ENCODE measurements at places on chromosomes 16 and 17.

- no peak for DNase-seq
Observed at GRCh38 chr16:84677017-84677803, 22.6 kb upstream of the USP10 start.

DNA sequence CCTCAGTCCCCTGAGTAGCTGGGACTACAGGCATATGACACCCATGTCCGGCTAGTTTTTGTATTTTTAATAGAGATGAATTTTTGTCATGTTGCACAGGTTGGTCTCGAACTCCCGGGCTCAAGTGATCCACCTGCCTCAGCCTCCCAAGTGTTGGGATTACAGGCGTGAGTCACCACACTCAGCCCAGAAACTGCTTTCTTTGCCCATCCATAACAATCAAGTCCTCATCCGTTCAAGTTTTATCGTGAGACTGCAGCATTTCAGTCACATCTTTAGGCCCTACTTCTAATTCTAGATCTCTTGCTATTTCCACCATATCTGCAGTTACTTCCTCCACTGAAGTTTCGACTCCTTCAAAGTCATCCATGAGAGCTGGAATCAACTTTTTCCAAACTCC, 6.4 kb downstream of the NPRL3 start:
- no peak for DNase-seq

DNA sequence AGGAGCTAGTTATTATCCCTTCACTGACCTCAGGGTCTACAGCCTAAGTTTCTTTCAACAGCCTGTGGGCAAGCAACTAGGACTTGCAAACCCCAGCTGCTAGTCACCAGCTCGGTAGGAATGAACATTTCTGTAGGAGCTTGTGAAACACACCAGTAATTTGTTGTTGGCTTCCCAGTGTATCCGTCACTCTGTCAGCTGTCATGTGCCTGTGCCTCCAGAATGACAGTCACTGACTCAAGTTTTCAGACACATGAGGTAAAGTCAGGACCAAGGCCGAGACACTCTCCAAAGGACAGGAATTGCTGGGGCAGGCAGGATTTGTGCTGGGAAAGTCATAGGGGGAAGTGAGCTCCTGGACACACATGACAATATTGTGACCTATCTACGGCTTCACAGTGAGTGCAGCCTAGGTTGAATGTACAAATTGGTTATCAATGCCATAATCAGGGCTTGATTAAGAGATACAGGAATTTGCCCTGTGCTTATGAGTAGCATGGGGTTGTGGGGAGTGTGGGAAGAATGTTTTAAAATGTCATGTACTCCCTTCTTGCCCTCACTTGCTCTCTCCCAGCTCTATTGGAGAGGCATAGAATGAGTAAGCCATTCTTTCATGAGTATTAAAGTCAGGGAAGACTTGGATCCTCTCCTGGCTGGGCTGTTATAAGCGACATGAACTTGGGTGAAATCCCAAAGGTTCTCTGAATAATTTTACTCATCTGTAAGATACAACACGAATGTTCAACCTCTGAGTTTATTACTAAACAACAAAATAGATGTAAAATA, 391.4 kb downstream of the UTP18 start:
- no peak for DNase-seq

- DNase-seq: no peak
Observed at GRCh38 chr16:11470676-11471415, 115.9 kb downstream of the LITAF start.

DNA sequence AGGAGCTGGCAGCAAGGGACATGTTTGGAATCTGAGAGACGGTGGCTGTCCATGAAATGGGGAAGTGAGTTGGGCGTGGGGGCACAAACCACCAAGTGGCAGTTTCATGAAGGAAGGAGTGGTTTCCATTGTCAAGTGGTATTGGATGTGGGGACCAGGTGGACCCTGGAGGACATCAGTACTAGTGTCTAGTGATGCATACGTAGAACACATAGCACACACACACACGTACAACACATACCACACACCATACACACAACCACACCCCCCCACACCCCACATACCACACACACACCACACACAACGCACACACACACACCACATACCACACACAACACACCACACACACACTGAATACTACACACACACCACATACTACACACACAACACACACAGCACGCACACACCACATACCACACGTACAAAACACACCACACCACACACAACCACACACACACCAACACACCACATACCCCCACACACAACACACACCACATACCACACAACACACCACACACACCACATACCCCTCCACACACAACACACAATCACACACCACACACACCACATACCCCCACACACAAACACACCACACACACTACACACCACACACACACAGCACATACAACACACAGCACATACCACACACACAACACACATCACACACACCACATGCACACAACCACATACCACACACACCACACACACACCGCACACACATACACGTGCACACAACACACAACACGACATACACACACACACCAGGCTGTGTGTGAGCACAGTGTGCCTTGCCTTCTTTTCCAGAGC, 41.1 kb upstream of the GSE1 start:
- DNase-seq: no peak

DNA sequence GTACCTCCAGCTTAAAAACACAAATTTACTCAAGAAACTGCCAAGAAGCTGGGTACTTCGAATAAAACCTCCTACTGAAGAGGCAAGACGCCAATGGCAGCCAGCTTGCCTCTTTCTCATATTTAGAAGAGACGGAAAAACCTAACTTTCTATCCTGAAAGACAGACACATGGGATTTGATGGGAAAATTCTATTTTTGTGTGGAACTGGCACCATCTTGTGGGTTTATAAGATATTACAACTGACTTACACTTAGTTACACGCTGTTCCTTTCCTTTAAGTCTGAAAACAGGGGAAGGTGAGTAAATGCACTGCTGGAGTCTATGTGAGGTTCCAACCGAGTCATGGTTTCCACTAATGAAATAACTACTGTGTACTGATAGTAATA, 10.3 kb downstream of the ZNF18 start:
- DNase-seq: no peak

GRCh38 chr17:11898526-11899235, 98.6 kb downstream of the ZNF18 start:
- no peak for DNase-seq

- no peak for DNase-seq
Observed at GRCh38 chr16:19911747-19912454, 27.3 kb upstream of the GPRC5B start.

DNA sequence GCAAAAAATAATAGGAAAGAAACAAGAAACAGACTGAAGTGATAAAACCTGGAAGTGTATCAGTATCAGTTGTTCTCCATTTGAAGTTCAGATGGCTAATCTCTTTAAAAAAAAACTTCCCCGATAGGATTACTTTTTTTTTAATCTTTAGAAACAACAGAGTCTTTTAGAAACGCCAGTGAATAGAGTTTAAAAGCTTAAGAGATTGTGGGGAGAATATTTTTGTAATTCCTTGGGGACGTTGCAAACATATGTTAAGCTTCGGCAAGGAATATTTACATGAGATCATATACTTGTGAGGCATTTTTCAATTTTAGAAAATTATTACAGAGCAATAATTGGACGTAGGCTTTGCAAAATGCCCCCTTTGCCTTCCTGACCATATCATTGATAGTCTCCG, 13.2 kb downstream of the MAF start:
- no peak for DNase-seq

- no peak for DNase-seq
Observed at GRCh38 chr16:58652741-58653140, 23.1 kb upstream of the CNOT1 start.

- no peak for DNase-seq
Observed at GRCh38 chr17:15290605-15291004, 25.5 kb upstream of the PMP22 start.

DNA sequence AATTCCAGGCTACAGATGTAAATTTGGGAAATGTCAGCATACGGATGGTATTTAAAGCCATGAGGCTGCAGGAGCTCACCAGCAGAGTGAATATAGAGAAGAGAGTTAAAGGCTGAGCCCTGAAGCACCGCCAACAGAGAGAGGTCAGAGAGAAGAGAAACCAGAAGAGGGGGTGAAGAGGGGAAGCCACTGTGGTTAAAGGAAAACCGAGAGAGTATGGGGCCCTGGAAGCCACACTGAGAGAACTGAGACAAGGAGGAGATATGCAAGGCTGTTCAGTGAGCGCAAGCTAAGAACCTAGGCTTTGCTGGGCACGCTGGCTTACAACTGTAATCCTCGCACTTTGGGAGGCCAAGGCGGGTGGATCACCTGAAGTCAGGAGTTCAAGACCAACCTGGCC, 24.6 kb downstream of the COPRS start:
- DNase-seq: no peak

DNA sequence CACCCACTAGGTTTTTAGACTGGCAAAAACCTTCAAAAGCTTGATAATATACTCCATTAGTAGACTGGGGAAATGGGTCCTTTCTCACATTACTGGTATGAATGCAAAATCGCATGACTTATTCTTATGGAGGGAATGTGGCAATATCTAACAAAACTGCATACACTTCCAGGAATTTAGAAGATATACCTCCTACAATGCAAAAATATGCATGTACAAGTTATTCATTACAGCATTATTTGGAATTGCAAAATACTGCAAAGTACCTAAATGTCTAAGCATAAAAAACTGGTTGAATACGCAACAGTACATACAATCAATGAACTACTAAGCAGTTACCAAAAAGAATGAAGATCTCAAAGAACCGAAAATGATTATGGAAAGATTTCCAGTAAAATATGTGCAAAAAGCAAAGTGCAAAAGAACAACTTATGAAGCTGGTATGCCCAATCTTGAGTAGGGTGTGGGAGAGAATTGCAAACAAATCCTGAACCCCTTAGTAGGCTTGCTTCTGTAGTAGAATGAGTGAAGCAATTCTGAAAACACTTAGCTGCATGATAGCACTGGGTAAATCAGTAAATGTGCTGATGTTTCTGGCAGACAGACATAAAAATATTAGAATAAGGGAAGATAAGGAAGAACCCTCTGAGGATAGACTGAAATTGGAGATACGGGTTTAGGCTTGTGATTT, 180.1 kb downstream of the PARN start:
- no peak for DNase-seq

- DNase-seq: no peak
Observed at GRCh38 chr16:67163999-67164558, 466 bp upstream of the HSF4 start.

DNA sequence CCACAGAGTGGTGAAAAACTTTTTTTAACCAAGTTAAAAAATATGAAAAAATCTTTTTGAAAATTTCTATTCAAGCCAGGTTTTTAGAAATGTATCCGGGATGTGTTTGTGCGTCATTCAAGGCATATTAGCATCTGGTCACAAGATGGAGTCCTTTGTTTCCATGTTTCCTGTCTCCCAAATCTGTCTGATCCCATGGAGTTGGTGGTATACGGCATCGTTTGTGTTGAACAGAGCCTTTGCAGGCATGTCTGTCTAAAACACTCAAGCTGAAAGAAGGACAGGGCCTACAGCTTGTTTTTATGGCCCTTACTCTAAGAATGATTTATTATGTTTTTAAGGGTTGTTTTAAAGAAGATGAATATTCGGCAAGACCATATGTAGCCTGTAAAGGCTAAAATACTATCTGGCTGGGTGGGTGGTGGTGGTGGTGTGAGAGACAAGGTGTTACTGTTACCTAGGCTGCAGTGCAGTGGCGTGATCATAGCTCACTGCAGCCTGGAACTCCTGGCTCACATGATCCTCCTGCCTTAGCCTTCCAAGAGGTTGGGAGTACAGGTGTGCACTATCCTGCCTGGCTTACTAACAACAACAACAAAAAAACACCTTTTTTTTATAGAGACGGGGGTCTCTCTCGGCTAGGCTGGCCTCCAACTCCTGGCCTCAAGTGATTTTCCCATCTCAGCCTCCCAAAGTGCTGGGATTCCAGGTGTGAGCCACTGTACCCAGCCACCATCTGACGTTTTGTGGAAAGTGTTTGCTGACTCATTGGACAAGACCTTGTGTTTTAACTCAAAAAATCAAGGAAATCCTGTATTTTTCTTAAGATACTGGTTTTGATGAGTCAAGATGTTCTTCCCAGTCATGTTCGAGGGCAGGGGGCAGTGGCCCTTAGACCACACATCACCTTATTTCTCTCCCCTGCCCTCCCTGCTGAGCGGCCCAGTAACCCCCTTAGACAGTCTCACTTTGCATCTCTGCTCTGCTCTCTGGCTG, 52.2 kb downstream of the NDE1 start:
- no peak for DNase-seq

DNA sequence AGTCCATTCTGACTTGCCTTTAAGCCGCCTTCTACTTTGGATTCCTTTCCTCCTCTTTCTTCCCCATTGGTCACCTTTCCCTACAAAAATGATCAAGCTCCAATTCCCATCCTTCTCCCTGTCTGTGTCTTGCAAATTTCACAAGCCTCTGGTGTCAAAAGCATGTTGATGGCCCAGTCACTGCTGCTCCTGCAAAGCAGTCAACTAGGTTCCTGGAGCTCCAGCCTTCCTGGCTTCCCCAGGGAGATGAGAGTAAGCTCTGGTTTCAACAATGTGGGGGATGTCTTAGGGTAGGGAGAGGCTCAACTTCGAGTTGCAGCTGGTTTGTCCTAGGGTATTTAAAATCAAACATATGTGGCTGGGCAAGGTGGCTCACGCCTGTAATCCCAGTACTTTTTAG, 36.1 kb upstream of the HELZ start:
- DNase-seq: no peak

DNA sequence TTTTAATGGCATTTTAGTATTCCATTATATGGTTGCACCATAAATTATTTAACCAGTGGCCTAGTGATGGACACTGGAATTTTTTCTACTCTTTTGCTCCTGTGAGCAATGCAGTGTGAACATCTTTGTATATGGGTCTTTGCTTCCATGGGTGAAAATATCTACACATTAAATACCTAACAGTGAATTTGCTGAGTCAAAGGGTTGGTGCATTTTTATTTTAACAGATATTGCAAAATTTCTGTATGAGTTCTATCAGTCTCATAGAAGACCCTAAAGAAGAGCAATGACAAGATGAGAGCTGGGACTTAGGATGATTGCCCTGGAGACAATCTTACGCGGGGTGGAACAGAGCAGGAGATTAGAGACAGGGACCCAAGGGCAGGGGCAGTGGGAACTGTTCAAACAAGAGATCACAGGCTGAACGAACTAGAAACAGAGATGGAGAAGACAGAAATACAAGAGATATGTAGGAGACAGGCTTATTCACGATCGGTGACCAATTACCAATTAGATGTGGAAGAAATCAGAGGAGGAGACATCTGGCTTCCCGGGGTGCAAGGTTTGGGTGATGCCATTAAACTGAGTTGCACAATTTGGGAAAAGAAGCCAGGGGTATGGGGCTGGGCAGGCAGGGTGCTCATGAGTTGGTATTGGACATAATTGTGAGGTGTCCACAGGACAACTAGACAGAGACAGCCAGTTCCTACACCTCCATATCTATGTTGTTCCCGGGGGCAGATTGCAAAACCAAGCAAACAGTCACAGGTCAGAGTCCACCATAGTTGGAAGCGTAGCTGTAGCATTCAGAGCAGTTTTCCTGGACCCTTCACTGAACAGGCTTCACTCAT, 39.9 kb upstream of the LONP2 start:
- no peak for DNase-seq

DNA sequence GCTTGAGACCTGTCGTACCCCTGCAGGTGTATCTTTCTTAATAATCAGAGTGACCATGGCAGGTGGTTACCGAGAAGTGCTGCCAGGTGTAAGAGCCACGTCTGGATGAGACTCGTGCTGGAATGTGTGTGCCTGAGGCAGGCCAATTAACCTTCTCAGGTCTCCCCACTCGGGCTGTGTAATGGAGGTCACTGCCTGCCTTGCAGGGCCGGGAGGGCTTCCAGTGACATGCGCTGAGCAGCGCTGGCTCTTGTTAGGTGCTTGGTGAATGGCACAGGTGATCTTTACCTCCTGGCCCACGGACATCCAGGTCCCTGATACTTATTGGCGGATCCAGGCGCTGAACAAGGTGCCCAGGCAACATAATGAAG, 4.6 kb upstream of the GSE1 start:
- DNase-seq: no peak

All from CD4-positive, alpha-beta T cell treated with Interleukin-6 for 4 hours (primary cell).